Mammary epithelial cell (primary cell): ENCODE measurements at places on chromosomes 12 and 14. TPM values are rescaled to one million over a fixed set of nuclear protein-coding genes. Genes with fewer than 3 reads are reported as not detected.

DNA sequence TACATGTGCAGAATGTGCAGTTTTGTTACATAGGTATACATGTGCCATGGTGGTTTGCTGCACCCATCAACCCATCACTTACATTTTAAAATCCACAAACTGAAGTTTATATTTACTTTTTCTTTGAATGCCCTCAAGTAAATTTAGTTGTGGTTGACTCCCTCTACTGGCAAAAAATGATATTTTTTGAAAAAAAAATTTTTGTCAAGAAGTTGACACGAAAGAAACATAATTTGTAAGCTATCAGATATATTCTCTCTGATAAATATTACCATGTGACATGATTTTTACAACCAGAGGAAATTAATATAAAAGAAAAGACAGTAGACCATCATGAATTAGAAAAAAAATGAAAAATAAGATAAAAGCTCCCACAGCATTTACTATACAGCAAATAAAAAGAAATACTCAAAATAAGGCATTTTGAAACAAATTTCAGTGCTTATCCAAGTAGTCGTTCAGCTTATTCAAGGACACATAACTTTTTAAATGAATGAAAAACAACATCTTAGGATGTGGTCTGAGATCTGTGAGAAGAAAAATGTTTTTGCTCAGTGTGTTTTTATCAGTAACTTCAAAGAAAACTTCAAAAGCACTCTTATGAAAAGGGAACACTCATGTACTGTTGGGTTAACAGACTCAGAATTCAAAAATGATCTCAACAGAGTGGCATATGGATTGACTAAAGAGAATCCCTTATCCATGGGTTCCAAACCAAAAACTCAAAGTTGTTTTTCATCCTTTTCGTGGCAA lies 30.0 kb upstream of the GRIP1 start:
- DNase-seq: no peak

DNA sequence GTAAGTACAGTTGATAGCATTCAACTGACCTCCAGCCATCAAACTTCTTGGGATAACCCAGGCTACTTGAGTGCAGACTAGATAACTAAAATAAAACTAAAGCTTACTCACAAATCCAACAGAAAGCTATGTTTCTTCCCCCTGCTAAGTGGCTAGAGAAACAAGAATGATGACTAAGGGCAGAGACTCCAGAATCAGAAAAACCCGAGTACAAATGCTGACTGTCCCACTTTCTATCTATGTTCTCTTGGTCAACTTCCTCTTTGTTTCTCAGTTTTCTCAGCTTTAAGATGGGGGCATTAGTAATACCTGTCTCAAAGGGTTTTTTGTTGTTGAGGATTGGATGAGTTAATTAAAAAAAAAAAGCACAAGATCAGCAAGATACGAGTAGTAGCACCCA lies 6.1 kb upstream of the NUAK1 start:
- peak; percentile 32 for DNase-seq

- DNase-seq: peak; percentile 16
Measured at GRCh38 chr14:37034410-37035285, 137.8 kb downstream of the SLC25A21 start.

CARMIL3 gene
- 0.01 TPM for polyA plus RNA-seq

P2RX4 gene
- 3.3 TPM for polyA plus RNA-seq

NRDE2 gene
- polyA plus RNA-seq: 7.2 TPM
